ENCODE measurements at places on chromosomes 3 and 15.

DNA sequence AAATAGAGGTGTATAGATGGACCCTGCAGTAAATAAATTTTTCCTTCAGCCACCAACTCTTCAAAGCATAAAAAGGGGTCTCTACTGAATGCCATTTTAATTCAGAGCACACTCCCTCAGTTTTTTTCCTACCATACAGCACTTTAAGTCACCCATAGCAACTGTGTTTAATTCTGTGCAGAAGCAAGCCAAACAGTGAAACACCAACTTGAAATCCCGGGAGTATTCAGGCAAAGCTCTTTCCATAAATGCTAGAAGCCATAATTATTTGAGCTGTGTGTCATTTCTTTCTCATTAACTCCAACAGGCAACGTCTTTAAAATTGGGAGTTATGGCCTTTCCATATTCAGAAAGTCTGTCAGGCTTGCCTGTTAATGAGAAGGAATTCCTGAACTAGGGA is 562.1 kb downstream of the GRM7 start:
- DNase-seq = no peak

- DNase-seq = no peak
These were observed 9.4 kb upstream of the CACNA1D start for GRCh38 chr3:53484984-53485383.

DNA sequence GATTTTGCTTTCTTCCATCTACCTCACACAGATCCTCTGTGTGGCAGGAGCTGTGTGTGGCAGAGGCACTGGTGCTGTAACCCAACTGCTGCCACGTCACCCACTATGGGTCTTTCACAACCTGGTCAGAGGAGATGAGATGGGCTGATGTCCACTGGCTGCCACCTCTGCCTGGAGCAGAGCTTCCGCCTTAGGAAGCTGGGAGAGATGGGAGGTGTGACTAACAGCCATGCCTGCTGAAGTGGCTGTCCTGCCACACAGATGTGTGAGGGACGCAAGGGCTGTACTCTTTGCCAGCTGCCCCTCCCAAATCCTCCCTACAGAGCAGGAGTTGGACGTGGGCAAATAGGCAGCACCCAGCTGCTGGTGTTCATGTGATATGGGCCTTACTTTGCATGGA is 329.5 kb downstream of the GABRB3 start:
- DNase-seq = no peak

GRCh38 chr15:60731583-60732130 is 252.7 kb upstream of the ICE2 start:
- no peak for DNase-seq

GRCh38 chr3:151467069-151467468 is 6.2 kb upstream of the IGSF10 start:
- no peak for DNase-seq

GRCh38 chr15:89401631-89402517 is 67.2 kb upstream of the POLG start:
- no peak for DNase-seq

DNA sequence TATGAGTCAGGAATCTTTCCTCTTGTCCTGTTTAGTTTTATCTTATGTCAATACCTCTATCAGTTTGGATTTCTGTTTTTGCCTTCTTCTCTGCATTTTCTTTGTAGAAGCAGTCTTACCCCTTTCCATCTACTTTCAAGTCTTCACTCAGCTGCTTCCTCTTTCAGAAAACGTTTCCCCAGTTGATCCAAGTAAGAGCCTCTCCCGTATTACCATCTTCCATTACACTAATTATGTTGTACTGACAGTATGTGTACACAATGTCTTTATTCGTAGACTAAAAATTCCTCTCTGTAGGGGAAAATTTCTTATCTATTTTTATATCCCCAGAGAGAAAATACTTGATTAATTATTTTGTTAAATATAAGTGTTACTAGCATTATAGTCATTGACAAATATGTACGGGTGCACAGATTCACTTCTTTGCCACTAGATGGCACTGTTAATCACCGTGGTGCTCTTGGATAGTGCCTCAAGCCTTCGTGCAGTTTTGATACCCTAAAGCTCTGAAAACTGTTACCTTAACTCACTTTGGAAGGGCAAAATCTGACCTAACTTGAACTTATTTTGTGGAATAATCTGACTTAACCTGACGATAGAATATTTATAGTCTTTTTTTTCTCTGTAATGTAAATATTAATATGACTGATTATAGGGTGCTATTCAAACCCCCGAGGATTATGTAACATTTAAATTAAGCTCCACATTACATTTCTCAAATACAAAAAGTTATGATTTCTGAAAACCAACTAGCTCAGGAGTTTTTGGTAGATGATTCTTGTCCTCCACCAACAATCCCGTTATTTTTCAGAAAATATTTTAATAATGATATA is 74.2 kb upstream of the POU1F1 start:
- no peak for DNase-seq

DNA sequence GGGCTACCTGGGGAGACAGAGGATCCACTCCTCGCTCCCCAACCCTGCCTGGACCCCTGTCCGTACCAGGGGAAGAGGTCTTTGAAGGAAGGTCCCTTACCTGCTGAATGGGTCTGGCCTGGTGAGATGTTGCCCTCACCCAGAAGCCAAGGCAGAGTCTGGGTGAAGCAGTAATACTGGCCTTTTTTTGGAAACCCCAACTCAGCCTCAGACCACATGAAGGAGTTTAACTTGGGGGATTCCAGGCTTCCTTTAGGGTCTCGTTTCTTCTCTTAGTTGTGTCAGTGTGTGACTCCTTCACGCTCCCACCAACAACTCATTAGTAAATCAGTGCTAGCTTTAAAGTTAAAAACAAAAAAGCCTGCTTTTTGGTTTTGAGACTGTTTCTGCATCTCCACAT is 45.6 kb downstream of the RTP1 start:
- DNase-seq = no peak

Measured in activated CD8-positive, alpha-beta memory T cell treated with anti-CD3 and anti-CD28 coated beads for 24 hours (primary cell).